ENCODE measurements at places on chromosomes 5 and 9.

DNA sequence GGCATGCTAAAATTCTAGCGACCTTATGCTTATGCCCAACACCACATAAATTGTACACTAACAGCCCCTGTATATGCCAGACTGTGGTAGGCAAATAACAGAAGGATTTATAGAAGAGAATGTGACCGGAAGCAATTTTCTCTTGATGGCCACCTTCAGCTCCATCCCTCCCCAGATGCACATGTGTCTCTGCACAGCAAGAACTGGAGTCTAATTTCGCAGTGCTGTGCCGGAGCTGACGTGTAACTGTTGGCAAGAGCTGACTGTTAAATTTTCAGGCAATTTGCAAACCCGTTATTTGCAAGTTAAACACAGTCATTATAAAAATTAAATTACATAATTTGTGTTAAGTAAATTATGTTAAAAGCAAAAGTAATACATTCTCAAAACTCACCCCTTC lies 48.4 kb downstream of the PCA3 start:
- no peak for DNase-seq

- no peak for DNase-seq
Measured at GRCh38 chr9:130843049-130843908, 8.2 kb downstream of the ABL1 start.

DNA sequence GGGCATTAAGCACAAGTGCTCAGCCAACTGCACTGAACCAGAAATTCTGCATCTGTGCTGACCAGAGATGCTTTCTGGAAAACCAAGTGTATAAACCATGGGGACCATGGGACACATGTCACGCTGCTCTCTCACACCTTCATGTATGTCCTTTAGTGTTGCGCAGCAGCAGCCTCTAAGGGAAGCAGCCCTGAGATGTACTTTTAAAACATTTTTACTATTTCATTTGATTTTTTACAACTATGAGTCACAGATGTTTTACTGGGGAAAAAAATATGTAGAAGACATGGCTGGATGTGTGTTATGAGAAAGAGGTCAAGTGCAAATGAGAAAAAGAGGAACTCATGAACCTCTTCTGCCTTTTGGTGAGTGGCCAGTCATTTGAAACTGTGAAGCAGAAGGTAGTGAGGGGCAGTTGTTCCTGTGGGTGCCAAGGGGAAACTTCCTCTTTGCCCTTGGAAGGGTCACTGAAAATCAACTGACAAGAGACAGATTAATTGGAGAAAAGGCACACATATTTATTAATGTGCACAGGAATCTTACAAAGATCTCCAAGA lies 31.4 kb upstream of the SYK start:
- no peak for DNase-seq

DNA sequence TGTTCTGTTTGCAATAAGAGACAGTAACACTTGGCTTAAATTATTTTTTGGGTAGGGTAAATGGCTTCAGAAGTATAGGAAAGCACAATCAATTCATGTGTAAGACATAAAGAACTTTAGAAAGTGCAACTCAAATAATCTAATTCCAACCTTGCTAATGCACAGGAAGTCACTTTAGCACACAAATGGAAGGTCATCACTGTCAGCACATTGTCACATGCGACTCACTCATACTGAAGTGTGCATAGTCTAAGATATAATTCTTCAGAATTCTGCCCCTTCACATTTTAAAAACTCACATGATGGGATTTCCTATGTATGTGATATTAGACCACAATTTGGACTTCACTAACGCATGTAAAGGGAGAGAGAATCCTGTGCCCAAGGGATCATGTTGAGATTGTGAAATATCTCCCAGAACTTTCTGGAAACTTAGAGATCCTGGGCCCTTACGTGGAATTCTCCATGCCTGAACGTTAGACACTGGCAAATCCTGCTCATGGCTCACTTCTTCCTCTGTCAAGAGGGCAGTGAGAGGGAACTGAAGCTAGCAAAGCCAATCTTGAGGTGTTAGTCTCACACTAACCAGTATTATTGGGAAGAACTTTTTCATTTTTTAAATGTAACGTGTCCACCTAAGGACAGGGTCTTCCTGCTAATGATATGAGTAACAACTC lies 403.2 kb upstream of the PTGER4 start:
- DNase-seq, result no peak

GRCh38 chr5:14512574-14512973 lies 69.0 kb upstream of the OTULINL start:
- no peak for DNase-seq

- DNase-seq, result no peak
Measured at GRCh38 chr9:133522073-133522910, 2.5 kb downstream of the MYMK start.

GRCh38 chr9:129458663-129459546 lies 162.0 kb downstream of the C9orf50 start:
- DNase-seq, result no peak

GRCh38 chr9:134365791-134366222 lies 39.6 kb downstream of the RXRA start:
- DNase-seq, result no peak

DNA sequence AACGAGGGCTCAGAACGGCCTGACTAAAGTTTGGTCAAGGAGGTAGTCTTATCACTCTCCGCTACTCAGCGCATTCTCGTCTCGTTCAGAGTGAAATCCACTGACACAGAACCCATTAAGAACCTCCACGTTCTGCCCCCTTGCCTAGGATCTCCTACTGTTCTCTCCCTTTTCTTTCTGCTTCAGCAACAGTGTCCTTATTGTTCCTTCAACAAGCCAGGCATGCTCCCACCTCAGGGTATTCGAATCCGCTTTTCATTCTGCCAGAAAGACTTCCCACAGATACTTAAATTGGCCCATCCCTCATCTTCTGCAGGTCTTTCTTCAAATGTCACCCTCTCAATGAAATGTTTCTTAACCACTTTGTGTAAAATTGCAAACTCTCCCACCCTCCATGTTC lies 4.3 kb upstream of the ZNF354C start:
- DNase-seq, result no peak

DNA sequence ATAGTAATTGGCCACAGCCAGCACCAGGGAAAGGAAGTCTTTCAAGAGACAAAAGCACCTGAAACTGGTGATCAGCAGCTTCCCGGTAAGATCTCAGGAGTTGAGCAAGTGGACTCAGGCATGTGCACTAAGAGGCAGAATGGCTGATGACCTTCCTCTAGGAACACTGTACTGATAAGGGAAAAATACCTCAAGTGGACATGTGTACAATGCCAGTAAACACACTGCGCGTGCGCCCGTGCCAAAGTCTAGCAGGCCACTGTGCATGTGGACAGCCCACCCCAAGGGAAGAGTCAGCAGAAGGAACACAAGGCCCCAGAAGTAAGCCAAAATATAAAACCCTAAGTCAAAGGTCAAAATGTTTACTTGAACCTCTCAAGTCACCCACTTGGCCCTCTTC lies 423.0 kb downstream of the TUSC1 start:
- no peak for DNase-seq

- DNase-seq, result no peak
Measured at GRCh38 chr5:16737209-16737608, 120.4 kb upstream of the RETREG1 start.

- DNase-seq, result no peak
Measured at GRCh38 chr5:43348207-43348606, 35.0 kb upstream of the HMGCS1 start.

DNA sequence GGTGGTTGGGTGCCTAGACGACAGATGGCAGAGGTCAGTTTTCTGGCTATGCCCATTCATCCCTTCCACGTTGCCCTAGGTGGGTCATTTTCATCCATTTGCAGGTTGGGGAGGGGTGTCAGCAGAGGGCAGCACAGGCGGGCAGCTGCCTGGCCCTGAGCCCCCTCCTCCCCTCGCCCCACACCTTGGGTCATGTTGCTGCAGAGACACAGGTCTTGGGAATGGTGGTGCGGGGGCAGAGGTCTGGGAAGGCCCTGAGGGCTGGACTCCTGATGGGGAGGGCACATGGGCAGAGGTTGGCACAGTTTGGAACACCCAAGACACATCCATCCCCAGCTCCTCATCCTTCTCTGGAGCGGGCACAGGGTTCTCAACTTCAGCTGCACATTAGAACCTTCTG lies 103.2 kb upstream of the LMX1B start:
- DNase-seq, result no peak

- no peak for DNase-seq
Measured at GRCh38 chr9:2623288-2624050, 1.9 kb downstream of the VLDLR start.

DNA sequence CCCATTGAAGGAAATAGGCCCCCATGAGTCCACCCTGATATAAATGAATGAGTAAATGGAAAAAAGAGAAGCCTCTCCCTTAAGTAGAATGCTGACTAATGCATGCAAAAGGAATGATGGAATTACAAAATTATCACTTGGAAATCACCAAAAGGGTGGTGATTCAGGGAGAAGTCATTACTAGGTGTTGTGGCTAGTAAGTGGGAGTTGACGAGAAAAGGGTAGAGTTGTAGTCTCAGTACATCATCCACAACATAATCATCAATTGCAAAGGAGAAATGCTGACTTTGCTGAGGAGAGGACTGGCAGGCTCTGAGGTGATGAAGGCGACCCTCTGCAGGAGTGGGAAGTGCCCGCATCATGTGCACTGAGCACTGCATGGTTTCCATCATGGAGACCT lies 201.5 kb upstream of the S1PR3 start:
- no peak for DNase-seq

GRCh38 chr9:100303747-100304146 lies 49.0 kb downstream of the TEX10 start:
- no peak for DNase-seq

- DNase-seq, result no peak
Measured at GRCh38 chr9:123657099-123657498, 272.8 kb downstream of the DENND1A start.

- no peak for DNase-seq
Measured at GRCh38 chr5:83776437-83777031, 55.9 kb upstream of the HAPLN1 start.

- no peak for DNase-seq
Measured at GRCh38 chr9:120921661-120922181, 4.9 kb downstream of the TRAF1 start.
